Renal pelvis (tissue), 12 donors: ENCODE measurements at places on chromosomes 5 and 9. TPM values are rescaled to one million over a fixed set of nuclear protein-coding genes. Genes with fewer than 3 reads are reported as not detected.

- DNase-seq = no peak
These were observed 6.9 kb downstream of the OTULIN start for GRCh38 chr5:14671414-14671813.

- DNase-seq = no peak
These were observed 86.4 kb downstream of the MED10 start for GRCh38 chr5:6291961-6292360.

DNA sequence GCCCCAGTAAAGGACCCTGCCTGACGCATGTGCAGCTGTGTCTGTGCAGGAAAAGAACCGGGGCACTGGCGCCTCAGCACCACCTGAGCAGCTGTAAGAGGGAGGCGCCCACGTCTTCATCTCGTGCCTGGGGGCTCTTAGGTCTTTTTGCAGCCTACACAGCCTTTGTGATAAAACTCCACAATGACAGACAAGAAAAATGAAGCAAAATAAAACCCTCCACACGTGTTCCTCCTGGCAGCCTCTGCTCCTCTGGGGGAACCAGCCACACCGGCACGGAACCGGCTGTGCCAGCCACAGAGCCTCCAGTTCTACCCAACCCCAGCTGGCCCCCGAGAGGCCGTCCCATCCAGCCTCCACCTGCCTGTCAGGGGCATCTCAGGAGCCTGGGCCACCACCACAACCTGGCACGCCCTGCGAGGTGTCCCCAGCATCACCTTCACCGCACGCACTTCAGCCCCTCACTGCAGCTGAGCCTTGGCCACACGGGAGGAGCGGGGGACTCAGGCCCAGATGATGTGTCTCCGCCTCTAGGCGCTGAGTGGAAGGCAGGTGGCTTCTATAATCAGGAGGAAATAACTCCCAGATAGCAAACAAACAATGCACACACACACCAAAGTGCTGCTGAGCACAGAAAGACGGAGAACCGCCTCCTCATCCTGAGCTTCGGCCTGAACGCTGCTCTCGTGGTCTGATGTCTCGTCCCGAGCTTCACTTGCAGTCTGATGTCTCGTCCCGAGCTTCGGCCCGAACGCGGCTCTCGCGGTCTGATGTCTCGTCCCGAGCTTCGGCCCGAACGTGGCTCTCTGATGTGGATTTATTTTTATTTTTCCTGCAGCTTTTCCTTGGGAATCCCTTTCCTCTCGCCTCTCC is 28.6 kb upstream of the NSMF start:
- DNase-seq = peak; percentile 2

FGF10 gene
- 8.4 TPM for polyA plus RNA-seq

GRCh38 chr9:35553670-35554543 is 51.2 kb upstream of the TESK1 start:
- peak; percentile 67 for DNase-seq

TRPM3 gene
- polyA plus RNA-seq = 11.2 TPM

DNA sequence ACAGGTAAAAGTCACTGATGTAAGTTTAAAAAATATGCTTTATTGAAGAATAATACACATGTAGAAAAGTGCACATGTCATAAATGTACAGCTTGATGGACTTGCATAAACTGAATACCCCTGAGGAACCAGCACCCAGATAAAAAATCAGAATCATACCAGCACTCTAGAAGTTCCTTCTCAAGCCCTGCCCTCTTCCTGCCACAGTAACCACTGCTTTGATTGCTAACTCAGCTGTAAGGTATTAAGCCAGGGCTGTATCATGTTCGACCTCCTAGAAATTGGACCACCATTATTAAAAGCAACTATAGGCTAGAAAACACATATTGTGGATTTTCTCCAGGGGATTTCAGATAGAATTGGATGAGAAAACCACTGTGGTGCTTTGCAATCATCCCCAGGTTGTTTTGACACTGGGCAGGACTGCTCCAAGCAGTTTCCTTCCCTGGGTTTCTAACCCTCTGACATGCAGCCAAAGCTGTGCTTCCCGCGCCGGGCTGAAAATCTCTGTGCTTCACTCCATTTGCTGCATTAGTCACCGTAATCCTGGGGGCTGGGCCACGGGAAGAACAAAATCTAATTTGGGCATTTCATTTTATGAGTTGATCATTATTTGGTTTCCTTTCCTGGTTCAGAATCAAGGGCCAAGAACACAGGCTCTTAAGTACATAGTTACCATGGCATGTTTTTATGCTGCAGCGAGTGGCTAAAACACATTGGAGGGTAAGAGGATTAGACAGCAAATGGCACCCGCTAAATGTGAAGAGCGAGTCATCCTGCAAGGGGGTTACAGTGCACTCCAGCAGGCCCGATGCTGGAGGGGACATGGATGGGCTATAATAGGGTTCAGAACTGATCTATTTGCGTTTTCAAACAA is 139.4 kb upstream of the IL12B start:
- no peak for DNase-seq

DNA sequence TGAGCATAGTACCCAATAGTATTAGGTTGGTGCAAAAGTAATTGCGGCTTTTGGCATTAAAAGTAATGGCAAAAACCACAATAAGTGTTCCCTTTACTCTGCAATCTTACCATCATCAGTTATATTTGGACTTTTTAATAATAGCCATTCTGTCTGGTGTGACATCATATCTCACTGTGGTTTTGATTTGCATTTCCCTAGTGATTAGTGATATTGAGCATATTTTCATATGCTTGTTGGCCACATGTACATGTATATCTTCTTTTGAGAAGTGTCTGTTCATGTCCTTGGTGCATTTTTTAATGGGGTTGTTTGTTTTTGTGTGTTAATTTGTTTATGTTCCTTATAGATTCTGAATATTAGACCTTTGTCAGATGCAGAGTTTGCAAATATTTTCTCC is 289.9 kb downstream of the FAM170A start:
- DNase-seq = no peak

PRDM9 gene
- polyA plus RNA-seq = not detected

DNA sequence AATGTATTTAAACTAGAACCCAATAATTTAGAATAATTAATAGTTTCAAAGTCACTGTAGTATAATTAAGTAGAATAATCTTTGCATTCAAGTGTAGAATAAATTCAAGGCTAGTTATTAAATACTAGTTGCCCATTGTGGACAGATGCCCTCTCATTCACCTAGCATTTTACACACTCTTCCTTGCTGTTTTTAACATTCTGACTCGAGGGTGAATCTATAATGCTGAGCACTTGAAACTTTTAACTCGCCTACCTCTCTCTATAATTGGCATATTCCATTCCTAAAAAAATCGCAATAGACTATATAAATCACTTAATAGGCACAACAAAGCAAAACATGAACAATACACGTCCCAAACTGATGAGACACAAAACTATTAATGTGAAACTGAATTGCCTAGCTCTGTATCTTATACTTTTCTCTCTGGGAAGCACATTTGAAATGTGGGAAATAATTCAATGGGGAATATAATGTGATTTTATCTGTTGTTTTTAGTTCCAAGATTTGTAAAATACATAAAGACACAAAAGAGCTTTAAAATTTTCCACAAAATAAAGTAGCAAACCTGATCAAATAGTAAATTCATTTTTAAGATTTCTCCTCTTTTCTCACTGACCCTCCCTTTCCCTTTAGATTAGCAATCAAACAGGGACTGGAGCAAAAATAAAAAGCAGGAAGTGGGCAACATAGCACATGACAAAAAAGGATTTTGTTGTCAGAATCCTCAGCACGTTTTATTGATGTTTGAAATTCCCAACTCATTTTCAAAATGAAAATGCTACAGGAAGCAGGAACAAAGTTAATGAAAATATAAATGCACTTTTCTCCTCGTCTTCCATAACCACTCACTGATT is 295.6 kb downstream of the PDE4D start:
- DNase-seq = no peak

DNA sequence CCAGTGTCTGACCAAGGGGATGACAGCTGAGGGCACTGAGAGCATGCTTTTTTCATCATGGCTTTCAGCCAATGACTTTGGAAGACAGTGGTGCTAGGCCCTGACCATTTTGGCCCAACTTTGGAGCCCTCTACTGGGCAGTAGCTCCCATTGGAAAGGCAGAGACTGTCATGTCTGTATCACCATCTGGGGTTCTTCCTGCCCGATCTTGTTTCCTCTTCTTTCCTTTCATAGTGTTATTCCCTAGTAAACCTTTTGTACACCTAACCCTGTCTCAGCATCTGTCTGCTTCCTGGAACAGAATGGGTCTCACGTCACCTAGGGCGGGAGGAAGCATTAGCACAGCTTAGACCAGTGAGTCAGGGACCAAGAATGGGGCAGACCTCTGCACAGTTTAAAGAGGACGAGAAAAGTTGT is 97.4 kb upstream of the MAST4 start:
- no peak for DNase-seq

DNA sequence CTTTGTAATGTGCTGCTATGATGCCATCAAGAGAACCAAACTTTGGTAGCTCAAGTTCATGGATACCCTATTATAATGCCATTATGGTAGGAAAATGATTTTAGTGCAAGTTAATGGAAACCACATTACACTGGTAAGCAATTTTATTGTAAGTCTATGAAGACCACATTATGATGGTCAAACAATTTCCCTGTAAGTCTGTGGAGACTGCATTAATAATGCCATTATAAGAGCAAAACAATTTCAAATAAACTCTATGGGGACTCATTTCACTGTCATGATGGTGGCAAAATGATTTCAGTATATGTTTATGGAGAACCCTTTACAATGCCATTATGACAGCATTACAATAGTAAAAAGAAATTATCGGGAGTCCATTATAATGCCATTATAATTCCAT is 602.0 kb upstream of the MEF2C start:
- DNase-seq = no peak

- DNase-seq = no peak
These were observed 13.0 kb downstream of the SLC38A9 start for GRCh38 chr5:55699041-55699688.

- peak; percentile 57 for DNase-seq
These were observed 353.6 kb downstream of the SLIT3 start for GRCh38 chr5:168947212-168947868.

PCDHGB2 gene
- 3.6 TPM for polyA plus RNA-seq

FOCAD gene
- 30.3 TPM for polyA plus RNA-seq

IFNA13 gene
- polyA plus RNA-seq = not detected

GRCh38 chr5:123810253-123810652 is 298.3 kb downstream of the CSNK1G3 start:
- DNase-seq = peak; percentile 27

GRCh38 chr5:179417016-179417415 is 71.8 kb upstream of the ADAMTS2 start:
- no peak for DNase-seq

DNA sequence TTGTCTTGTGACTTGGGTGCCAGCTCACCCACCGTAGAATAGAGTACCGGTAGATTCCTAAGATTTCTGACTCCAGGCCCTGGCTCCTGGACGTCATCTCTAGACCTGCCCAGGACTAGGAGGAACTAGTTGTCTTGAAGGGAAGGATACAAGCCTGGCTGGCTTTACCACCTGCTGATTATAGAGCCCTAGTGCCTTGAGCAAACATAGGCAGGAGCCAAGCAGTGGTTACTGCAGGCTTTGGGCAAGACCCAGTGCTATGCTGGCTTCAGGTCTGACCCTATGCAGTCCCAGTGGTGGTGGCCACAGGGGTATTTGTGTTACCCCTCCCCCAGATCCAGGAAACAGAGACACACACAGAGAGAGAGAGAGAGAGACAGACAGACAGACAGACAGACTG is 606.2 kb downstream of the PDE4D start:
- no peak for DNase-seq

DNA sequence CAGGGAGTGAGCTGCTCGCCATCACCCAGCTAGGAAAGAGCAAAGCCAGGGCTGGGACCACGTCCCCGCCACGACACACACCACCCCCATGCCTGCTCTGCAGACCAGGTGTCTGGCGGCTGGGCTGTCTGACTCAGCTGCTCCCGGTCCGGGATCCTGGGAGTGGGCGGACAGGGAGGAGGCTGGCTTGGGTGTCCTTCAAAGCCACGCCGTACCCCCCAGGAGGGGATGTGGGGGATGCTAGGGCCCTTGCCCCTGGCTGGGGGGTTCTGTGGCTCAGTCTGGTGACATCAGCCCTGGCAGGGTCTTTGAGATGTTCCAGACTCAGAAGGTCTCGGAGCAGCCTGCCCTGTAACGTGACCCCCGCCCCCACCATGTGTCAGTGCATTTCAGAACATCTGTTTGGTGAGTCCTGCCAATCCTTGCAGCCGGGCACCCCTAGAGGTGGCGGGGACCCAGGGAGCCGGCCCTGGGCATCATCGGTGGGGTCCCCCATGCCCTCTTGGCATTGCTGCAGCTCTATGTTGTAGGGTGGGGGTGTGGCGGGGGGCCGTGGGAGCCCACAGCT is 62.3 kb downstream of the HMCN2 start:
- DNase-seq = no peak

- DNase-seq = no peak
These were observed 352.1 kb downstream of the GADD45G start for GRCh38 chr9:89956907-89957306.

GRCh38 chr9:69809304-69809863 is 11.2 kb upstream of the CFAP95 start:
- no peak for DNase-seq

DNA sequence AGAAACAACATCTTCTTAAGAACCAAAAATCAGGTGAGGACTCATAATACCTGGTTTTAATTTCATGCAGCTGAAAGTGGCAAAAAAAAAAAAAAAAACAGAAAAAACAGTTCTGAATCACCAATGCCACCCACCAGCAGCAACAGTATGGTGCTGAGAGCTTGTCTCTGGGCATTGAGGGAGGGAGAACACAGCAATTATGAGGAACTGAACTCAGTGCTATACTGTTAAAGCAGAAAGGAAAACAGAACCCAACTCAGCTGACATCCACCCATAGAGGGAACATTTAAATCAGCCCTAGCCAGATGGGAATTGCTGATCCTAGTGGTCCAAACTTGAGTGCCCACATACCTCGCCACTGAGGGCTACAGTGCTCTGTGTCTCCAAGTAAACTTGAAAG is 657.9 kb downstream of the ACTL7B start:
- no peak for DNase-seq

- no peak for DNase-seq
These were observed 111.4 kb upstream of the FER start for GRCh38 chr5:108636135-108636853.

FGD3 gene
- 6.8 TPM for polyA plus RNA-seq

IRGM gene
- 0.43 TPM for polyA plus RNA-seq

DNA sequence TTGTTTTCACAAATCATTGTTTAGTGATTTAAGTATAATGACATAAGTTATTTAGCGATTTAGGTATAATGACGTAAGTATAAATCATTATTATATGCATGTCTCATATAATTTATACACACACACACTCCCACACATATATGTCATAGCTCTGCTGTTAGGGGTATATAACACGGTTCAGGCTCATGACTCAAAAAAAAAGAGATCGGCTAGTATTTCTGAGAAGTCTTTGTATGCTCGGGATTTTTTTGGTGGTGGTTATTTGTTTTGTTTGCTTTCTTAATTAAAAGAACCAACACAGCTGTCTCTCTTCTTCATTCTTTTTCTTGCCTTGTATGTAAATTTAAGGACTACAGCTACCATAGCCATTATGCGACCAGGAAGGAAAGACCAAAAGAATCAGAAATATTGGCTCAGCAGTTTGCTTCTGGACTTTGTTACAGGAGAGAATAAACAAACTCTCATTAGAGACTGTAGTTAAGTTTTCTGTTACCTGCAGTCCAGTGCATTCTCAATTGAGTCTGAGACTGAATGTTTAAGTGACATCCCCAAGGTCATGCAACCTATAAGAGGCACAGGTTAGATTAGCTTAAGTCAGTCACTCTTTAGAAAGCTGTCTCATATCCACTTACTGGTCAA is 83.2 kb upstream of the NREP start:
- no peak for DNase-seq

- DNase-seq = no peak
These were observed 63.0 kb downstream of the EXOSC2 start for GRCh38 chr9:130756455-130757152.

- no peak for DNase-seq
These were observed 151.3 kb downstream of the SPOCK1 start for GRCh38 chr5:137347865-137348264.

CDH12 gene
- 6.1 TPM for polyA plus RNA-seq
